ENCODE measurements at places on chromosomes 13 and 19. TPM values are rescaled to one million over a fixed set of nuclear protein-coding genes. Genes with fewer than 3 reads are reported as not detected.

Gene FBXO27
- total RNA-seq, result not detected

Gene SHISA2
- 0.50 TPM for total RNA-seq

Gene ZNF568
- 7.0 TPM for total RNA-seq

Gene SWSAP1
- 3.4 TPM for total RNA-seq

DNA sequence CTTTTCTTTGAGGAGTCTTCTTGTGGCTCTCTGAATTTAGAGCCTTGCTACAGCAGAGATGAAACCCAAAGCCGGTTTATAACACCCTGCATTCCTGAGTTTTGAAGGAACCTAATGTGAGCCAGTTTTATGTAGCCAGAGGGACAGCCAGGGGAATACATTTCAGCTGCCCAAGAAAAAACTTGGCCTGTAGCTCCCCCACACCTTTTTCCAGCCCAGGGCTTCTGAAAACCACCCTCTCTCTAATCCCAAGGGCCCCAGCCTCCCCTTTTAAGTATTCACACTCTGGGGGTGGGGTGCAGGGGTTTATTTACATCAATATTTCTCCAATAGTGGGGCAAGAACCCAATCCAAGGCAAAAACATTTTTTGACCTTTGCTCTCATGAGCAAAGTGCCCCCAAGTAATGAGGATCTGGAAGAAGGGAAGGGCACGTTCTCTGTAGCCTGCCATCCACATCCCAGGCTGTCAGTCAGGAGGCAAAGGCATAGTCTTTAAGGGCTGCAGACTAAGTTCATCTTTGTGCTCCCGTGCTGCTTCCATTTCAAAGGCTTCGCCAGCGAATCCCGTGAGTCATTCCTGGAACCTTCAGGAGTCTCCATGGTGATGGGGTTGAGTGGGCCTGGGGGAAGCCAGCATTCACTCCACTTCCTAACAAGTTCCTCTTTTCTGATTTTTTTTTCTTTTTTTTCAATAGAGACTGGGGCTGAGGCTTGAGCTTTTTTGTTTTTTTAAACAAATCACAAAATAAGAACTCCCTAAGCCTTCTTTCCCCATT lies 33.2 kb upstream of the MEDAG start:
- no peak for DNase-seq

- no peak for DNase-seq
Observed at GRCh38 chr19:45767881-45768654, 984 bp downstream of the SIX5 start.

GRCh38 chr13:26202365-26202972 lies 19.6 kb downstream of the RNF6 start:
- no peak for DNase-seq

DNA sequence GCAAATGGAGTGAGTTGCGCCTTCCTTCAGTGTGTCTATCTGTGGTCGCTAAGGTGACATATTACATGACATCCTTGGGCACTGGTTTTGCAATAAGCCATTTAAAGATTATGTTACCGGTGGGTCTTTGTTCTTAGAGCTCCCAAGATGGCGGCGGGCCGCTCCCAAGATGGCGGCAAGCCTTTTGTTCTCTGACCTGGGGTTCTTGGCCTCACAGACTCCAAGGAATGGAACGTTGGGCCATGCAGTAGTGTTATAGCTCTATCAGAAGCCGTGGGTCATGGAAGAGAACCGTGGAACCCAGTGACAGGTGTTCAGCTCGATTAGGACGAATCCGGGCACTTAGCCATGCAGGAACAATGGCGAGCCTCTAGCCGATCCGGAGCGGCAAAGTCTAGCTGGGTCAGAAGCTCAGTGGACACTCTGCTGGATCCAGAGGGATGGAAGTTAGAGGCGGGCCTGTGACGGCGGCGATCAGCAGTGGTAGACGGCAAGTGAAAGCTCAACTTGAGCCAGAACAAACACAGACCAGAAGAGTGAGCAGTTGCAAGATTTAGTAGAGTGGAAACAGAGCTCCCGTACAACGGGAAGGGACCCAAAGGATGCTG lies 188.6 kb downstream of the TEX29 start:
- no peak for DNase-seq

DNA sequence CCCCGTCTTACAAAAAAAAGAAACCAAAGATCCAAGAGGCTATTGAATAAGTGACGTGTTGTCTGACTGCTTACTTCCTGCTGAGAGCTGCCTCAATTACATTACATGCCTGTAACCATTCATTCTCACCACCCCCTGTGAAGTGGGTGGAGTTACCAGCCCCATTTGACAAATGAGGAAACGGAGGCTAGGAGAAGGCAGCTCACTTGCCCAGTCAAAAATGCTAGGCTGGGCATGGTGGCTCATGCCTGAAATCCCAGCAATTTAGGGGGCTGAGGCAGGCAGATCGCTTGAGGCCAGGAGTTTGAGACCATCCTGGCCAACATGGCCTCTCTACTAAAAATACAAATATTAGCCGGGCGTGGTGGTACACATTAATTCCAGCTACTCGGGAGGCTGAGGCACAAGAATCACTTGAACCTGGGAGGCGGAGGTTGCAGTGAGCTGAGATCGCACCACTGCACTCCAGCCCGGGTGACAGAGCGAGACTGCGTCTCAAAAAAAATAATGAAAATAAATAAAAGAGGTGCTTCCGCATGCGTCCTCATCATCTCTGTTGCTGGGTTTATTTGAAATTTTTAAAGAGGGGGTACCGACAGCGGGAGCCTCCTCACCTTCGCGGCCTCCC lies 499 bp downstream of the LSM7 start:
- DNase-seq, result peak; percentile 84

DNA sequence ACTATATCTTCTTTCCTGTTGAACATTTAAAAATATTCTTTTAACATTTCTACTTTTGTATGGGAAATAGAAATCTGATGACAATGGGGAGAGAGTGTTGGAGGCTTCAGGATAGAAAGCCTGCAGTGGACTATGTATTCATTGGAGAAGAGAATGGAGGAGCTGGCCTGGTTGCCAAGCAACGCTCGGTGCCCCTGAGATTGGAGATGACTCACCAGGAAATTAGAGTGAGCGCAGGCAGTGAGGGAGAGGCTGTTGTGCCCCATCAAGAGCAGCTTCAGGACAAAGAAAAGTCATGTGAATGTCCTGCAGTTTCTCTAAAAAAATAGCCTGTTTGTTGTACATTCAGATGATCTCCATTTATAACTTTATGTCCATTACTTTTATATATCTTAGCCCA lies 48.7 kb upstream of the ZNF835 start:
- DNase-seq, result no peak

GRCh38 chr13:110227864-110228643 lies 78.9 kb downstream of the COL4A1 start:
- DNase-seq, result no peak

- no peak for DNase-seq
Observed at GRCh38 chr19:38004521-38005223, 97.7 kb downstream of the SIPA1L3 start.

- DNase-seq, result peak; percentile 30
Observed at GRCh38 chr19:13153569-13154240, 3.5 kb downstream of the IER2 start.

GRCh38 chr13:76892488-76892887 lies 6.3 kb upstream of the KCTD12 start:
- DNase-seq, result no peak

DNA sequence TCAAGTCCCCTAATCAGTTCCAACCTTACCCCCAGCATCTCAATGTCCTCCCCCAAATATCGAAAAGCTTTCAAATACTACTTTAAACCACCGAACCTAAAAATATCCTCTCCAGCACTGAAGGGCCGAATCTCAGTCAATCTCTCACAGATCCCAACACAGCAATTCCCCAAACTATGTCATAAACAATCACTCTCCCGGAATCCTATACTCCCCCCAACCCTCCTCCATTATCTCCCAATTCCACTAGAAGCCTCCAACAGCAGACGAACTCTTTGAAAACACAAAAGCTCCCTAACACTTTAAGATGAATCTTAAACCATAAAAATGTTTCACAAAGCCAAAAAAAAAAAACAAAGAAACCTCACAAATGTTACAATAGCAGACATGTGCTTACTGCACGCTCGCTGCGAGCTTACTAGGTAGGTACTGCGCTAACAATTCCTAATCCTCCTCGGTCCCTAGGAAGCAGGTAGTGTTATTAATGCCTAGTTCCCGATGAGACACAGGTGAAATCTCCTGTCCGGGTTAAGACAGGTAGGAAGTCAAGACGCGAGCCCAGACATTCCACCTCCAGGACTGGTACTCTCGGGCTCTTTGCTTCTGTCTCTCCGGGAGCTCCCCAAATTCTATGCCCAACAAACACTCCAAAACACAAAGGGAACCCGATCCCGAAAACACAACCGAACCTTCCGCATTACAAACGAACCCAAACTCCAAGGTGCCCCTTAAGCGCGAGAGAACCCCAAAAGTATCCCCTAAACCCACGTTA lies 14.2 kb downstream of the FBXO46 start:
- no peak for DNase-seq

Measured in activated CD8-positive, alpha-beta T cell treated with anti-CD3 and anti-CD28 coated beads, Interleukin-2, amount 10 ng/mL, durations not matched to agents 7 days and 5 days (primary cell).